Upper lobe of left lung (tissue), 6 donors: ENCODE measurements at places on chromosomes 5 and 9. TPM values are rescaled to one million over a fixed set of nuclear protein-coding genes. Genes with fewer than 3 reads are reported as not detected.

- DNase-seq: no peak
Observed at GRCh38 chr9:27247756-27248155, 49.2 kb downstream of the EQTN start.

- DNase-seq: no peak
Observed at GRCh38 chr9:129386812-129387177, 208.7 kb upstream of the IER5L start.

The POU5F2 gene
- 2.6 TPM for total RNA-seq

- no peak for DNase-seq
Observed at GRCh38 chr5:153543288-153543687, 52.8 kb downstream of the GRIA1 start.

DNA sequence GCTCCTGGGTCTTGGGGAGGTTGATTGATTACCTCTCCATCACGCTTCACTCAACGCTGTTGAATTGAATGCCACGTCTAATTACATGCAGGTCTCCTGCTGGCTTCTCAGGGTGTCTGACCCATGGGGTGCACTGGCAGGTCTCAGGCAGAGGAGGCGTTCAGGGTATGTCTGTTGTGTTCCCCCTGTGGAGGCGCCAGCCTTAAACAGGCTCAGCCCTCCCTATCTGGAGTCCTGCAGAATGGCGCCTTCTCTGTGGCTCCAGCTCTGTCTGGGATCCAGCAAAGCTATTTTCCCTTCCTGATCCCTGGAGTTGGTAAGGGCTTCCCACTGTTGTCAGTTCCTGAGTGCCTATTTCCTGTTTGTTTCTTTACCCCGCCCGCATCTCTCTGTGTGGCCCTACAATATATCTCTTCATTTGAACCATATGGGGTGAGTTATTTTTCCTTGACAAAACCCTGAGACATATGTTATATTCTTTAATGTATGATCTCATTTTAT is 150.0 kb downstream of the NTRK2 start:
- no peak for DNase-seq

- DNase-seq: no peak
Observed at GRCh38 chr9:22693156-22693555, 246.5 kb downstream of the DMRTA1 start.

The CNTLN gene
- 5.5 TPM for total RNA-seq

The KCNV2 gene
- total RNA-seq: not detected

- DNase-seq: no peak
Observed at GRCh38 chr9:122347348-122348287, 23.2 kb upstream of the PTGS1 start.

DNA sequence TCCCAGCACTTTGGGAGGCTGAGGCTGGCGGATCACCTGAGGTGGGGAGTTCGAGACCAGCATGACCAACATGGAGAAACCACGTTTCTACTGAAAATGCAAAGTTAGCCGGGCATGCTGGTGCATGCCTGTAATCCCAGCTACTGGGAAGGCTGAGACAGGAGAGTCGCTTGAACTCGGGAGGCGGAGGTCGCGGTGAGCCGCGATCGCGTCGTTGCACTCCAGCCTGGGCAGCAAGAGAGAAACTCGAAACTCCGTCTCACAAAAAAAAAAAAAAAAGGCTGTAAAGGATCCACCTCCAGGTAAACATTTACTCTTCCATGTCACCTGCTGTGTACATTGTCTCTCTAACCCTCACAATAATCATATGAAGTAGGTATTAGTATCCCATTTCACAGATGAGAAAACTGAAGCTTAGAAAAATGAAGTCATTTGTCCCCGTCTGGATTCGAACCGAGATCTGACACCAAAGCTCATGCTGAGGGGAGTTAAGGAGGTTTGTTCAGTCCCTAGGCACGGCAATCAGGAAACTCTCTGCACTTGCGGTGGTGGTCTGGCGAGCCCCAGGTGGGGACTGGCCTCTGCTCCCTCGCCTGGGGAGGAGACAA is 494 bp upstream of the DOCK2 start:
- peak; percentile 70 for DNase-seq
